Thoracic aorta (tissue), 2 donors: ENCODE measurements at places on chromosomes 5 and 9. TPM values are rescaled to one million over a fixed set of nuclear protein-coding genes. Genes with fewer than 3 reads are reported as not detected.
A peak's percentile ranks its signal among the peaks of the same experiment; 100 is the strongest.

The OTP gene
- not detected for total RNA-seq

The CYLC2 gene
- not detected for total RNA-seq

GRCh38 chr5:110836851-110837250 lies 98.0 kb downstream of the SLC25A46 start:
- DNase-seq: no peak

The PDE6A gene
- not detected for total RNA-seq

The ENTPD2 gene
- total RNA-seq: 0.95 TPM

DNA sequence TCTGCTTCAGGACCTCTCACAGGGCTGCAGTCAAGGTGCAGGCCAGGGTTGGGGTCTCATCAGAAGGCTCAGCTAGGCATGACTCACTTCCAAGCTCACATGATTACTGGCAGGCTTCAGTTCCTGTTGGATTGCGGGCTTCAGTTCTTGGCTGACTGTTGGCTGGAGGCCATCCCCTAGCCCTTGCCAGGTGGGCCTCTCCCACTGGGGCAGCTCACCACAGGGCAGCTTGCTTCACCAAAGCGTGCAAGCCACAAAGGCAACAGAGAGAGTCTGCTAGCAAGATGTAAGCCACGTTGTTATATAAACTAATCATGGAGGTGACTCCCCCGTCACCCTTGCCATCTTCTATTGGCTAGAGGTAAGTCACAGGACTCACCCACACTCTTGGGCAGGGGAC lies 14.4 kb downstream of the CPLX2 start:
- no peak for DNase-seq

- no peak for DNase-seq
These were observed 57.5 kb upstream of the STK32A start for GRCh38 chr5:147177125-147177840.

- no peak for DNase-seq
These were observed 34.6 kb downstream of the CYFIP2 start for GRCh38 chr5:157300564-157300963.

The ZNF454 gene
- 8.2 TPM for total RNA-seq

DNA sequence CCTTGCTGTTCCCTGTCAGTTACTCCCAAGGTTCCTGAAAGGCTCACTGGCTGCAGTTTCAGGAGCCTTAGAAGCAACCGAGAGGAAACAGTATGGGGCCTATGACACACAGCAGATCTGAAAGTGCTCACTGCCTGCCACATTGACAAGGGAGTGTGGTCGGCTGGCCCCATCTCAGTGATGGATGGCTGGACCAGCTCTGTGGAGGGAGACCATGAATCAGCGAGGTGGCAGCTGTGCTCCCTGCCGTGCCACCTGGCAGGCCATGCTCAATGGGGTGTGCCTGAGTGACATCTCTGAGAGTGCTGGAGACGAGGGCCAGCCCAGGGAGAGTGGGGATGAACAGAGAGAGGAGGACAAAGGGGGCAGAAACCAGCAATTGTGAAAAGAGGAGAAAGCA lies 49.1 kb downstream of the DOCK2 start:
- DNase-seq: no peak

The QSOX2 gene
- 13.5 TPM for total RNA-seq

DNA sequence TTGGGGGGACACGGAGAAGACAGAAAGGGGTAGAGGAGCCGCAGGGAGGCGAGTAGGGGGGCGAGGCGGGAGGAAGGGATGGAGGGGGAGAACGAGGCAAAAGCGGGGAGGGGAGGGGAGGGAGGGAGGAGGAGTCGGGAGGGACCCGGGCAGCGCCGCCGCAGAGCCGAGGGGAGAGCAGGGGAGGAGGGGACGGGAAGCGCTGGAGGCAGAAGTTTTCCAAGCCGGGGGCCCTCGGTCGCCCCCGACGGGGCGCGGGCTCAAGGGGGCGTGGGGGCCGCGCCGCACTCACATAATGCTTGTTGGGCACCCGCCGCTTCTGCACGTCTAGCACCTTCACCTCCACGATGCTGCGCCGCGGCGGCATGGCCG lies 353 bp downstream of the SH3PXD2B start:
- no peak for DNase-seq

DNA sequence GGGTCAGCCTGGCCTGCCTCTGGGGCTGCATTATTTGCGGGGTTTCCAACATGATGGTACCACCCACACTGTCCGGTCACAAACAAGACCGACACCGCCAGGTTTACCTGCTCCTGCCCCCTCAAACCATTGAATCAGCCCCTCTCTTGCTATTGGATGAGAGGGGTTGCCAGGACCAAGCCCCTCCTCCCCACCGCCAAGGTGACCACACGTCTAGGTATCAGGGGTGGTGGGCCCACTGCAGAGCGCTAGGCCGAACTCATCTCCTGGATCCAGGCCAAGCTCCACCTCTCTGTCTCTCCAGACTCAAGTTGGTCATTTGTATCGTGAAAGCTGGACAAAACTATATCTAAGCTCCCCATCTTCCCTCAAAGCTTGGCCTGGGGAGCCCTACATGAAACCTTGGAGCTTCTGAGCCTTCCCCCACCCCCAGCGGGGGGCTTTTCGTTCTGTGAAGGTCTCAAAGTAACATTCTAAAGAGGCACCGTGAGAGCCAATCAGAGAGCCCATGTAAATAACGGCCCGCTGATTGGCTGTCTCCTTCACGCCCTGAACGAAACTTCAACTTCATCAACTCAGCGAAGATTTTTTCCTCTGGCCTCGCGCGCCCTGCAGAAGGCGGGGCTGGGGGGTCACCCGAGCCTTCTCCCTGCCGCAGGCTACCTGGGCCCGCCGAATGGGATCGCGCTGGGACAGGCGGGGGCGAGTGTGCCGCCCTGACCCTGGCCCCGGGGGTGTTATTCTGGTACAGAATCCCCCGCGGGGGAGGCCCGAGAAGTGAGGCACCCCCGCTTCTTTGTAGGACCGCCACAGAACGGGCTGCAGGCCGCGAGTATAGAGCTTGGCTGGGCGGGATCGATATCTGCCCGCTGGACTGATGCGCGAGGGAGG lies 49.6 kb upstream of the PSD2 start:
- peak; percentile 48 for DNase-seq

The F2RL2 gene
- 2.7 TPM for total RNA-seq

GRCh38 chr9:128636024-128636390 lies 20.6 kb downstream of the DYNC2I2 start:
- DNase-seq: no peak
